ENCODE measurements at places on chromosomes 11 and 22.
A peak's percentile ranks its signal among the peaks of the same experiment; 100 is the strongest.

DNA sequence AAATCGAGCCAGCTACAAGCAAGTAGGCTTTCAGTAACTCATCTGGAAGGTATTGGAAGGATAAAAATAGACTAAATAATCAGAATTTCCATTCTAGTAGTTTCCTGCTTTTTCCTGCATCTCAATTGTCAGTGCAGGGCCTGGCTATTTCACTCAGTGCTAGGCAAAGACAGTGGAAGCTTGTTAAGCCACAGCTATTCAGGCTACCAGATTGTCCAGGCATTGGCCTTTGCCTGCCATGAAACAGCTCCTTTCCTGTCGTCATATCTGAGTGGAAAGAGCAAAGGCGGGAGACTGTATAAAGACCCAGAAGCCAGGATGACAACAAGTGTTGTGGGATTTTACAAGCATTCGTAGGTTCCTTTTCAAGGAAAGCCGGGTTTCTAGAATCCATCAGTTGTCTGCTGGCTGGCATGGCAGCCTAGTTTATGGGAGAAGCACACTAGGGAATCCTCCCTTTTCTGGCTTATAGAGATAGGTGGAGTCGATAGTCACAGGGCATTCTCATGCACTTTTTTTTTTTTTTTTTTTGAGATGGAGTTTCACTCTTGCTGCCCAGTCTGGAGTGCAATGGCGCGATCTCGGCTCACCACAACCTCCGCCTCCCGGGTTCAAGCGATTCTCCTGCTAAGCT is 2.0 kb upstream of the TNRC6B start:
- DNase-seq: no peak

- no peak for DNase-seq
These were observed 11.6 kb downstream of the FADS2 start for GRCh38 chr11:61839742-61840141.

DNA sequence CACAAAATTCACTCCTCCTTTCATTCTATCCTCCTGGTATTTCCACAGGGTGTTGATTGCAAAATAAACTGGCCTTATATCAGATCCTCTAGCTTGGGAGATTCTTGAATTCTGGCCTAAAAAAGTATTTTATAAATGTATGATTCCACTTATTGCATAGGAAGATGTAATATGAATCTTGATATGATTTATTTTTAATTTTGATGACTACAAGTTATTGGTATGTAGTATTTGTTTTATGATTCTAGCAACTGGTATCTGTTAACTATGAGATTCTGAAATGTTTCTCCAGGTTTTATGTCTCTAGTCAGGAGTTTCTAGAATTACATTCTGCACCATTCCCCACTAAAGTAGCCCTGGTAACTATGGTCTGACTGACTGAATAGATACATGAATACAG is 373.9 kb upstream of the C11orf87 start:
- DNase-seq: no peak

- no peak for DNase-seq
These were observed 40.0 kb downstream of the TENM4 start for GRCh38 chr11:79400717-79401330.

DNA sequence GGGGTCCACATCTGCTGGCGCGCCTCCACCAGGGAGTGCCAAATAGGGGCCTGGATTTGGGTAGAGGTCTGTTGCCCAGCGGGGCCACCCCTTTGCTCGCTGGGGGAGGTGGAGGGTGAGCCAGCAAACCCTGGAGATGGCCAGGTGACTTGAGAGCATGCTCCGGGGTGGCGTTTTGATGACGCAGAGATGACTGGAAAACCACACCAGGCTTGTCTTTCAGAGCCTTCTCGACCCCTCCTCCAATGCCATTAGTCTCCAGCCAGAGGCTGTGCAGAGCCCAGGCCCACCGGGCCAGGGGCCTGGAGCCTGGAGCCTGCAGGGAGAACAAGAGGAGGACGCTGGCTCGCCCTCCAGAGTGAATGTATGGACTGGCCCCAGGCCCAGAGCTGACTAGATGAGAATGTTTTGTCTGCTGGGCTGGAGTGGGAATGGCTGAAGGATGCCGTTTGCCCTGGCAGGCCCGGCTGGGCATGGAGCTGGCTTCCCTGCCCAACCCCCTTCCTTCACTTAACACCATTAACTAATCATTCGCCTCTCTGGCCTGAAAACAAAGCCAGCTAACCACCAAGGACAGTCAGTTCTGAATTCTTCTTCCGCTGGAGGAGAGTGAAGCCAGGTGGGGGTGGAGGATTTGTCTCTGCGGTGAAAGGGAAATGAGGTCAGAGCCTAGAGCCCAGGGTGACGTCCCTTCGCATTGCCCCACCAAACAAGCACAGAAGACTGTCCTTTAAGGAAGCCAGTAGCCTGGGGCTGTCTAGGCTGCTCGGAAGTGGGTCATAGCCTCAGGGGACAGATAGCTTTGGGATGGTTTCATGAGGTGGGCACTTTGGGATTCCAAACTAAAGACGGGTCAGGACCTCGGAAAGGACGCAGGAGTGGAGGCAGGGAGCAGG is 1.6 kb upstream of the MCAM start:
- no peak for DNase-seq

DNA sequence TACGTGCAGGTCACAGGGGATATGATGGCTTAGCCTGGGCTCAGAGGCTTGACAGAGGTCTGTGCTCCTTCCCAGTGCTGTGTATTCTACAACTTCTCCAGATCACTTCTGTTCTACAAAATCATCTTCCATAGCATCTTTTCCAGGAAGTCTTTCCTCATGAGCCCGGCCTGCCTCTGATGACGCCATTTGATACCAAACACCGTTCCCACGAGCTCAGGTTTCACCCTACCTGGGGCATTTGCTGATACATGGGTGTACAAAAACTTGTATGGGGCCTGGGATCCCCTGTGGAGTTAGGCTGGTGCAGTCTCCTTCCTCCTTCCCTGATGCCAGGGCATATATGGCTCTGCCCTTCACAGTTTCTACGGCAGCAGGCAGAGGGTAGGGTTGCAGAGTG is 78.7 kb downstream of the NECTIN1 start:
- no peak for DNase-seq

GRCh38 chr11:110762590-110762989 is 50.4 kb upstream of the ARHGAP20 start:
- DNase-seq: no peak

- peak; percentile 16 for DNase-seq
These were observed 103.7 kb downstream of the VPREB1 start for GRCh38 chr22:22348127-22348814.

DNA sequence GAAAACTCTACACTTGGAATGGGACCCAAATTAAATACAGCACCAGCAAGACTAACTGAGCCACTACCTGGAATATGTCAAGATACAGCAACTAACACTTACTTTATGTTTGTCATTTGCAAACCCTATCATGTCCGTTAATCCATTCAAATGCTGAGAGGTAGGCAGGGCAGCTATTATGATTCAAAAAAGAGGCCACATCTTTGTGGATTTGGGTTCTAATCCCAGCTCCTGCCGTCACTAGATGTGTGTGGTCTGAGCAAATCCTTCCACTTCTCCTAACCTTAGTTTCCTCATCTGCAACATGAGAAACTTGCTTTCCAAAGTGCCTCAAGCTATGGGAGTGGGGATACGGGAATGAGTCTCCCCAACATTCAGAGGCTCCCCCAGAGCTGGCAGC is 24.2 kb downstream of the FLI1 start:
- DNase-seq: no peak

DNA sequence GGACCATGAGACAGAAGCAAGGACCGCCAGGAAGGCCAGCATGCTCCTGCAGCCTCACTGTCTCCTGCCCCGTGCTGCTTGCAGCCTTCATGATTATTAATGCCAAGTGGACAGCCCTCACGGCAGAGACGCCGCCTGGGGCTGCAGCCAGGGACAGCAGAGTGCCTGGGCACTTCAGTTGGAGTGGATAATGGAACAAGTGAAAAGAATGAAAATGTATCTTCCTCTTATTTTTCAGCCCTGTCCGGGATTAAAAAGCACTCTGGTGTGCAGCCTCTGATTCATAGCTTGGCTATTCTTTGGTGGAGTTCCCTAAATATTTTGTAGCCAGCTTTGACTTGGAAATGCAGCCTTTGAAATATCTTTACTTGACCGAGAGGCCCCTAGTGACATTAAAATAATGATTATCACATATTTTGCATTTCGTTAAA is 1404.2 kb downstream of the BRD1 start:
- no peak for DNase-seq

DNA sequence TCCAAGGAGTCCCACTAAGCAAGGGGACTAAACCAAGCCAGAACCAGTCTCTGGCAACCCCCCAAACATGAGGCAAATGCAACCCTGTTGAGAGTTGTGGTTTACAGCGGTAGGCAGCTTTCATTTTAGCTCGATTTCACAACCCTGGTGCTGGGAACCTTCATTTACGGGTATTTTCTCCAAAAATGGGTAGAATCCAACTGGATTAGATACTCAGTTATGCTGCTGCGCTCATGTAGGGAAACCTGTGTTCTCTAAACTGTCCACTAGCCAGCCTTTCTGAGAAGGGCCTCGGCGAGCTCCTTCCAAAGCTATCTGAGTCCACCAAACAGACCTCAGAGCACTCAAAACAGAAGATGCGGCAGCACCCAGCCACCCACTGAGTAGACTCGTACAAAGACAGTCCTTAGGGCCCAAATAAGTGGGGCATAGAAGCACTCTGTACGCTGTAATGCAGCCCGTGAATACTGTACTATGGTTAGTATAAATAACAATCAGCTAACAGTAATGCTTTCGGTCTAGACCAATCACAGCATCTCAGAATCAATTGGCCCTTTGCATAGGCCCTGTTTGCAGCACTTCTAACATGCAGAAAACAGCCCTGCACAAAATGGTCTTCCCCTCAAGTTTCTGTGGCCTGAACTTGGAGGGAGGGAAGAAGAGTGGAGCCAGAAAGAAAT is 104.7 kb downstream of the ETS1 start:
- no peak for DNase-seq

DNA sequence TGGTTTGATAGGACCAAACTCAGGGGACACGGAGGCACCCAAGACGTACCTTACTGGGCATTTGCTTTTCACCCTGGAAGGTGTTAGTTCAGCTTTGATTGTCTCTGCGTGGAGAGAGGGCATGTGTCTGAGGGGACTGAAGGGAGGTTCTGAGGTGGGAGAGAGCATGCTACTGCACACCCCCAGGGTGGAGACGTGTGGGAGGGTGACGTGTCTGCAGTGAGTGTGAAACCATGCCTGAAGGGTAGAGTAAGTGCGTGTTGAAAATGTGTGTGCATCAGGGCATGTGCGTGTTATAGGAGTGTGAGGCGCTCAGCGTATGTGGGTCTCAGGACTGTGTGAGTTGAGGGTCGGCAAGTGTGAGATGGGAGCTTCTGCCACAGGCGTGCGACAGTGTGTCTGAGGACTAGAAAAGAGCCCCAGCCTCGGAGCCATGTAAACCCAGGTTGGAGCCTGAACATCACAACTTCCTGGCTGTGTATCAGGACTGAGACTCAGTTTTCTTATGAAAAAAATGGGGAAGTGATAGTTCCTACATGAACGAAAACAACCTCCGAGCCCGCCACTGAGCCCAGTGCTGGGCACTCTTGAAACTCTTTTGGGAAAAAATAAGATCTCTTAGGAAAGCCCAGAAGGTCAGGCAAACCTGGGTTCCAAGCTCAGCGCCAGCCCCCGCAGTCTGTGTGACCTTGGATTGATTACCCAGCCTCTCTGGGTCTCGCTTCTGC is 11.8 kb upstream of the KCNJ11 start:
- DNase-seq: no peak

DNA sequence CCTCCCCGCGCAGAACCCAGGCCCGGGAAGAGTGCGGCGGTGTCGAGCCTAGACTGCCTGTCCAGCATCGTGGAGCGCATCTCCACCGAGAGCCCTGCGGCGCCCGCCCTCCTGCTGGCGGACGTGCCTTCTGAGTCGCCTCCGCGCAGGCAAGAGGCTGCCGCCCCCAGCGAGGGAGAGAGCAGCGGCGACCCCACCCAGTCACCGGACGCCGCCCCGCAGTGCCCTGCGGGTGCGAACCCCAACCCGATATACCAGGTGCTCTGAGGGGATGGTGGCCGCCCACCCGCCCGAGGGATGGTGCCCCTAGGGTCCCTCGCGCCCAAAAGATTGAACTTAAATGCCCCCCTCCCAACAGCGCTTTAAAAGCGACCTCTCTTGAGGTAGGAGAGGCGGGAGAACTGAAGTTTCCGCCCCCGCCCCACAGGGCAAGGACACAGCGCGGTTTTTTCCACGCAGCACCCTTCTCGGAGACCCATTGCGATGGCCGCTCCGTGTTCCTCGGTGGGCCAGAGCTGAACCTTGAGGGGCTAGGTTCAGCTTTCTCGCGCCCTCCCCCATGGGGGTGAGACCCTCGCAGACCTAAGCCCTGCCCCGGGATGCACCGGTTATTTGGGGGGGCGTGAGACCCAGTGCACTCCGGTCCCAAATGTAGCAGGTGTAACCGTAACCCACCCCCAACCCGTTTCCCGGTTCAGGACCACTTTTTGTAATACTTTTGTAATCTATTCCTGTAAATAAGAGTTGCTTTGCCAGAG is 2.0 kb downstream of the MYOD1 start:
- DNase-seq: no peak

- no peak for DNase-seq
These were observed 34.8 kb upstream of the VWA5A start for GRCh38 chr11:124080327-124081001.

- DNase-seq: no peak
These were observed 226.1 kb upstream of the NARS2 start for GRCh38 chr11:78800756-78801155.

DNA sequence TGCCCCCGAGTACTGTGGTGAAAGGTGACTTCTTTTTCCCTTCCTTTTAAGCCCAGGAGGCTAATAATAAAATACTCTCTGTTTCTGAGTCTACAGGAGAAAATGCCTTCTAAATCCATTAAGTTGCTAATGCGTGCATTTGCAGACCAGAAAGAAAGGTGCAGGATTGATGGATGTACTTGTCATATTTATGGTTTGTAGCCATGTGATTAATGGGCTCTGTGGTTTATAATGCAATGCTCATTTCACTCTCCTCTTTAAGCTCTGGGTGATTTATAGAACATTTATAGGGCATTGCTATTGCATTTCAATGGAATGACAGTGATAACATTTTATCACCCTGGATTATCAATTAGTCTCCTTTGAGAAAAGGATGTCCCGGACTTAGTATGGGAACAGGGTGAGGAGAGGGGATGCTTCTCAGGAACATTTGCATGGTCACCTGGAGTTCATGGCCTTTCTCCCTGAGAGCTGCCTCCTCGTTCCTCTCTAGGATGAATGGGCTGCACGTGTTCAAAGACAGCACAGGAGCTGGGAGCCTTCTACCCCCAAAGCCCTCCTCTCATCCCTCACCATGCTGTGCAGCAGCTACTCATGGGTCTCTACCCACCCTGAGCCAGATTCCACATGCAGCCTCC is 82.8 kb upstream of the HMGXB4 start:
- DNase-seq: no peak

- DNase-seq: no peak
These were observed 9.1 kb downstream of the LRP5 start for GRCh38 chr11:68321293-68322051.

GRCh38 chr11:15800111-15800800 is 556.1 kb downstream of the SOX6 start:
- DNase-seq: no peak

- no peak for DNase-seq
These were observed 43.1 kb upstream of the EED start for GRCh38 chr11:86201371-86201884.

DNA sequence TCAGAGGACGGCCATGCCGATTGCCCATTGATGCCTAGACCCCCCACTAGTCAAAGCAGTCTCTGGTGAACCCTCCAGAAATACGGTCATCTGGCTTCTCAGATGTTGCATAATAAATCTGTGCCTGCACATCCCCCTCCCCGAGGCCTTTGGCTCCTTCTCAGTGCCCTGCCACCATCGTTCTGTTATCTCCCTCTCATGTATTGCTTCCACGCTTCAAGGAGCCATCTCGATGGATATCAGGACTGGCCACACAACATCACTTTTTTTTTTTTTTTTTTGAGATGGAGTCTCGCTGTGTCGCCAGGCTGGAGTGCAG is 1.6 kb upstream of the RRP7A start:
- DNase-seq: no peak

- DNase-seq: no peak
These were observed 13.8 kb downstream of the LIF start for GRCh38 chr22:30232716-30233218.
